IPS DF 6.9 (cell line): ENCODE measurements at places on chromosomes 1 and 21.

- no peak for DNase-seq
These were observed 66.0 kb upstream of the UBE2U start for GRCh38 chr1:64137412-64137803.

DNA sequence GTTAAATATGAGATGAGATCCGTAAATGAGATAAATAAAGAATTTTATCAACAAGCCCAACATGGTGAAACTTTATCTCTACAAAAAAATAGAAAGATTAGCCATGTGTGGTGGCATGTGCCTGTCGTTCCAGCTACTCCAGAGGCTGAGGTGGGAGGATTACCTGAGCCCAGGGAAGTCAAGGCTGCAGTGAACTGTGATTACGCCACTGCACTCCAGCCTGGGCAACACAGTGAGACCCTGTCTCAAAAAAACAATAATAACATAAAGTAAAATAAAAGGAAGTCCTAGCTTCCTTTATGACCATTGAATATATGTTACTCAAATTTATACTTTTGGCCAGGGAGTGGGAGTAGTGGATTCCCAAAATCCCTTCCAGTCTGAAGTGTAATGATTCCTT is 48.7 kb upstream of the TEKT2 start:
- DNase-seq = no peak

DNA sequence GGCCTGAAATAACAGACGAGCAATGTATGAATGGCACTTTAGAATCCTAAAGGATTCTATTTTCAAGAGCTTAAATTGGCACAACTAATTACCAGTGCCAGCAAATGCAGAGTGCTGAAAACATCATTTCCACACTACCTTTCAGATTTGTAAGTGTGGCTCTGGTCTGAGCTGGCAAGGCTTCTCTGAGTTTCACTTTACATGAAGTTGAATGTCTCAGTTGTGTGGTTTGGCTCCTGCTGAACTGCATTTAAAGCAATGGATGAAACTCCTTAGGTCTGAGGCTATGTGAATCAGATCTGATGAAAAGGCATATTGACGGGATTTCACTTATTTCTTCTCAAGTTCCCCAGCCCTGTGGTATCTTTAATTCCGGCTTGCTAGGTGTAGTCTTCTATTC is 114.8 kb upstream of the PTGFR start:
- DNase-seq = no peak

GRCh38 chr1:178151831-178152230 is 57.9 kb downstream of the RASAL2 start:
- no peak for DNase-seq

DNA sequence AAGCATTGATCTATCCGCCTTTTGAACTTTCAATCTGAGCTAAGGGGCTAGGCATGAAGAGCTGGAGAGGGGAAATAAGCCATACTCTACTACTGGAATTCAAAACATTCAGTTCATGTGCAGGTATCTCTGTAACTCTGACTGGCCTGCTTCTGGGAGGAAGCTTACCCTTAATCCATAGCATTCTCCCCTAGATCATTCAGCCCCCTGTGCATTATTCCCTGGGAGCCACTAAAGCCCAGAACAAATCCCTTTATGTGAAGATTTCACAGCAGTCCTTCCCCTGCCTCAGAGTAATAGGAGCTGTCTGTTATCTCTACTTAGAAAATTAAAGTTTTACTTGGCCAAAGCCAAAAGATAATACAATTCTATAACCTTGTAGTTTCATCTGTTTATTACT is 300.7 kb downstream of the SEC16B start:
- no peak for DNase-seq

- no peak for DNase-seq
These were observed 54.0 kb upstream of the ECE1 start for GRCh38 chr1:21344098-21344749.

DNA sequence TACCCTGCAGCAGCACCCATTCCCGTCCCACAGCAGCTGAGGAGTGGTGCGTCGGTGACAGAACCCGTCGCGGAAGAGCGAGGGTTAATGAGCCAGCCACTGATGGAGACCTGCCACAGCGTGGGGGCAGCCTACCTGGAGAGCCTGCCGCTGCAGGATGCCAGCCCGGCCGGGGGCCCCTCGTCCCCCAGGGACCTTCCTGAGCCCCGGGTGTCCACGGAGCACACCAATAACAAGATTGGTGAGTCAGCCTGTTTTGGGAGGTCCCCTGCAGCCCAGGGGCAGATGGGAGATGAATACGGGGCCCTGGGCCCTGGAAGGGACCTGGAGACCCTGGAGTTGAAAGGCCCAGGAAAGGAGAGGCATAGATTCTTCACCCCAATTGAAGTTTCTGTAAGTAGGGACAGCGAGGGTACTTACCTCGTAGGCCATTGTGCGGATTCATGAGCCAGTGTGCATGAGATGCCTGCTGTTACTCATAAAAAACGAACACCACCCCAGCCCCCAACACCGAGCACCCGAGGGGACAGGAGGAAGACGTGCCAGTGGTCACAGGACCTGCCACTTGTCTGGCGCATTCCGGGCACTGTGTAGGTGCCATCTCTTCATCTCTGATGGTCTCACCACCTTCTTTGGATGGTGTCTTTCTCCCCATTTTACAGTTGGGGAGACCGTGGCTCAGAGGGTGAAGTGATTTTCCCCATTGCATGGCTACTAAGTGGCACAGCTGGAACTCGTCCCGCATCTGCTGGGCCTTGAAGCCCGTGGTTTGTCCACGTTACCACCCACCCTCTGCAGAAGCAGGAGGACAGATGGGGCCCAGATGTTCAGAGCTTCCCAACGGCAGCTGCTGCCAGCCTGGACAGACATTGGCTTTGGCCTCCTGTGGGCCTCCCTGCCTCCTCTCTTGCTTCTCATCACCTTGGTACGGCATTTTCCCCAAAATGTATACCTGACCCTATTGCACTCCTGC is 28.3 kb upstream of the TNFRSF1B start:
- no peak for DNase-seq
